ENCODE measurements at places on chromosomes 6 and 20.

DNA sequence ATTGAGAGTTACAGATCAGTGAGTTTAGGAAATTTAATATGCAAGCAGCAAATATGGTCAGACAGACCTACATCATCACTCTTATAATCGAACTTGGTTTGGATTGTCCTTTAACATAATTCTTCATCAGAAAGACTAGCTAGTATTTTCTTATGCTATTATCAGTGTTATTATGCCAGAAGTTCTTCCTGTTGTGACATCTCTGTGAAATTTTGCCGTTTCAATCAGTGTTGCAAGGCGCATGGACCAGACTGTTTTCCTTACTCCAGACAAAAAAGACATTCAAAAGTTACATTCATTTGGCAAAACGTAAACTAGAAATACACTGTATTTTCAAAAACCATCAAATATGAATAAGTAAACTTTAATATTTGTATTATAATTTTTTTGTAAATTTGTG is 5.7 kb upstream of the TENT5A start:
- no peaks in the 10 kb centered on the region for H3K27me3 ChIP-seq
- DNase-seq, result no peak
- H3K27ac ChIP-seq, result no peak overlapping the region
- no peaks in the 10 kb centered on the region for H3K4me1 ChIP-seq
- H3K4me3 ChIP-seq, result no peak overlapping the region

GRCh38 chr6:24497254-24497970 is 2.6 kb downstream of the ALDH5A1 start:
- no peaks in the 10 kb centered on the region for H3K27me3 ChIP-seq
- H3K36me3 ChIP-seq, result no peaks in the 10 kb centered on the region
- H3K4me1 ChIP-seq, result 0 out of 2 replicates have a peak, but pooled peaks cover 5% of the 10 kb centered on the region
- no peak for DNase-seq
- H3K27ac ChIP-seq, result no peak overlapping the region

DNA sequence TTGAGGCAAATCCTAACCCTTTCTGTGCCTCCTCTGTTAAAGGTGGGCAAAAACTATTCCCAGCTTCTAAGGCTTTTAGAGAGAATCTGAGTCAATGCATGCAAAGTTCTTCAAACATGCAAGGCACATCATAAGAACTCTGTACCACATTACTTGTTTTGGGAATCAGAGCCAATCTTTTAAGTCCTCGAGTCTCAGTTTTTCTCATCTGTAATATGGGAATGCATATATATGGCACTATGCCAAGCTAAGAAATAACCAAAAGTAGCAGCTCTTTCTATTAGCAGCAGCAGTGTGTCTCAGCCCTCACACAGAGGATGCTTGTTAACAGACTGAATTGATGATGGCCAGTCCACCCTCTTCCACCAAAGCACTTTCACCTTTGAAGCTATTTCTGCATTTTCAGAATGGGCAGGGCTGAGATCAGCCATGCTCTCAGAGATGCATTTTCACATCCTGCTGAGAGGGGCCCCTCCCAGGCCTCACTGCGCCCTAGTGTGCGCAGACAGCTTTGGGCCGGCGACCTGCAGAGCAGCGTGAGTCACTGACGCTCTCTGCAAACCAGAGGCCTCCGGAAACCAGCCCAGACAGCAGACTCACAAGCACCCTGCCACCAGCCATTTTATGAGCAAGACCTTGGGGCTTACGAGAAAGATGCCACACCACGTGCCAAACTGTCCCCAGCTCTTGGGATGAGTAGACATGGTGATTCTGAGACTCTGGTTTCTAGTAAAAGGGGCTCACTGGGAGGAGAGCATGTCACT is 138.0 kb downstream of the NFATC2 start:
- DNase-seq, result peak; percentile 74
- peaks cover 60% of the 10 kb centered on the region for H3K4me1 ChIP-seq
- H3K4me3 ChIP-seq, result no peak overlapping the region
- 0 out of 2 replicates have a peak, but pooled peaks cover 3% of the 10 kb centered on the region for H3K36me3 ChIP-seq

GRCh38 chr6:36504181-36504580 is 43.1 kb downstream of the STK38 start:
- no peak overlapping the region for H3K4me3 ChIP-seq
- H3K36me3 ChIP-seq, result no peaks in the 10 kb centered on the region
- no peaks in the 10 kb centered on the region for H3K27me3 ChIP-seq

DNA sequence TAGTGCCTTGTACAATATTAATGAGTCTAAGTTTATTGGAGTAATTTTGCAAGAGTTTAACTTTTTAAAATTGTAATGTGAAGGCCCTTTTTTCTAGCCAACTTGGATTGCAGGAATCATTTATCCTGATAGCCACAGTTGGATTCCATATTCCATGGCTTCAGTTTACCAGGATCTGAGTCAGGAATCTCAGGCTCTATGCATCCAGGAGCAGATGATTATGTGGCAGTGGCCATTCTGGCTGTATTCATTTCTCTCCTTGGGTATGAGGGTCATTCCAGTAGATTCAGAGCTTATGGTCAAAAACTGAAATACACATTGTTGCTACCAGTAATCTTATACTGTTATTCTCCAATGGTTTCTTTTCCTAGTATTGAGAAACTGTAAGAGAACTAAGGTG is 2.9 kb downstream of the AIG1 start:
- no peaks in the 10 kb centered on the region for H3K27me3 ChIP-seq
- no peak overlapping the region for H3K27ac ChIP-seq
- H3K4me1 ChIP-seq, result peaks cover 8% of the 10 kb centered on the region
- no peak overlapping the region for H3K4me3 ChIP-seq
- DNase-seq, result no peak

- DNase-seq, result no peak
- H3K36me3 ChIP-seq, result no peaks in the 10 kb centered on the region
- no peak overlapping the region for H3K4me3 ChIP-seq
- H3K27ac ChIP-seq, result no peak overlapping the region
- H3K27me3 ChIP-seq, result peaks cover 36% of the 10 kb centered on the region
- no peaks in the 10 kb centered on the region for H3K4me1 ChIP-seq
These were observed 1.7 kb downstream of the ULBP1 start for GRCh38 chr6:149965194-149966020.

DNA sequence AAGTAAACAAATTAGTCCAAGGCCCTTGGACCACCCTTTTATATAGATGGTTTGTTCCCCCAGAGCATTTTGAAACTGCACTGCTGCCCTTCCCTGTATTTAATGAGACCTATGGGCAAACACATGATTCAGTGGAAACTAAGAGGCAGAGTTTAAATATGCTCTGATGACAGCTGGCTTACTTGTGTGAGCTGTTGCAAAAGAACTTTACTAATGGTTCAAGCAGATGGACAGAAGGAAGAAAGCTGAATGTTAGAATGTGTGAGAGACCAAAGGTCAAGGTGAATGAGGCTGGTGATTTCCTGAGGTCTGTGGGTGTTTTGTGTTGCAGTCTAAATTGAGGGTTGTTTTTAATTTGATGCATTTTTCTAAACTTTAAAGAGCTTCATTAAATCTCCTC is 123.0 kb upstream of the CEP162 start:
- H3K4me3 ChIP-seq, result no peak overlapping the region
- H3K4me1 ChIP-seq, result no peaks in the 10 kb centered on the region
- no peak overlapping the region for H3K27ac ChIP-seq
- no peaks in the 10 kb centered on the region for H3K27me3 ChIP-seq
- no peak for DNase-seq

DNA sequence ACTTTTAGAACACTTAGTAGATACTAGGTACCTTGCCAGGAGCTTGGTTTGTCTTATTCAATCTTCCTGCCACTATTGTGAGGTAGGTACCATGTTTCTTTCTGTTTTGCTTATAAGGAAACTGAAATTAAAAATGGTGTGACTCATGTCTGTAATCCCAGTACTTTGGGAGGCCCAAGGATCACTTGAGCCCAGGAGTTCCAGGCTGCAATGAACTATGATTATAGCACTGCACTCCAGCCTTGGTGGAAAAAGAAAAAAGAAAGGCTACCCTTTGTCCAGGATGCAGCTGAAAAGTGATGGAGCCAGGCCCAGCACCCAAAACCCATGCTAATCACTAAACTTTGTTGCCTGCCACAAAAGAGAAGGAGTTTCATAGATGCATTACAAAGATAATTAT is 34.1 kb upstream of the LAMA4 start:
- no peak for DNase-seq
- H3K27ac ChIP-seq, result no peak overlapping the region
- no peak overlapping the region for H3K4me3 ChIP-seq

- H3K36me3 ChIP-seq, result no peaks in the 10 kb centered on the region
- peak overlapping the region; percentile 99 for H3K4me3 ChIP-seq
- peak; percentile 32 for DNase-seq
- peaks cover 7% of the 10 kb centered on the region for H3K4me1 ChIP-seq
- peak overlapping the region; percentile 97 for H3K27ac ChIP-seq
These were observed 1.4 kb upstream of the MARCKS start for GRCh38 chr6:113855500-113856374.

GRCh38 chr6:89482126-89482525 is 49.2 kb downstream of the ANKRD6 start:
- DNase-seq, result no peak
- no peaks in the 10 kb centered on the region for H3K36me3 ChIP-seq
- no peaks in the 10 kb centered on the region for H3K27me3 ChIP-seq
- no peak overlapping the region for H3K27ac ChIP-seq
- H3K4me3 ChIP-seq, result no peak overlapping the region

DNA sequence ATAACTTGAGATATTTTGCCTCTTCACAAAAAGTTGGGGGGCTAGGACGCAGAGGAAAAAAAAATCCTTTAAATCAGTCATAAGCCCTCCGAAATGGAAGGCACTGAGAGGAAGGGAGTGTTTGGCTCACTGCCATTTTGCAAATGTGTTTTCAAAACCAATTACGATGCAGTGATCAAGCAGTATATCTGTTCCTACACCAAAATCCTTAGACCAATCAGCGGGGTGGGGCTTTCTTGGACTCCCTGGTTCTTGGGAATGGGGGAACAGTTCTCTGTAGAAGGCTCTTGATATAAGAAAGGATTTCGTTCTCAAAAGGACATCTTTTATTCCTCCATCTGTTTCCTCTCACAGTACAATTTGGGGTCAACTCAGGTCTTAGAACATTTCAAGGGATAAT is 478.6 kb upstream of the JARID2 start:
- H3K27me3 ChIP-seq, result no peaks in the 10 kb centered on the region
- no peaks in the 10 kb centered on the region for H3K36me3 ChIP-seq
- DNase-seq, result no peak
- no peak overlapping the region for H3K4me3 ChIP-seq
- H3K27ac ChIP-seq, result no peak overlapping the region

- H3K27ac ChIP-seq, result no peak overlapping the region
- H3K36me3 ChIP-seq, result no peaks in the 10 kb centered on the region
- DNase-seq, result peak; percentile 23
- H3K4me3 ChIP-seq, result no peak overlapping the region
- H3K27me3 ChIP-seq, result no peaks in the 10 kb centered on the region
- H3K4me1 ChIP-seq, result no peaks in the 10 kb centered on the region
These were observed 437.6 kb downstream of the MAFB start for GRCh38 chr20:40251284-40251932.

GRCh38 chr6:54094293-54094692 is 16.9 kb upstream of the MLIP start:
- DNase-seq, result no peak
- H3K36me3 ChIP-seq, result no peaks in the 10 kb centered on the region
- no peaks in the 10 kb centered on the region for H3K4me1 ChIP-seq

- H3K36me3 ChIP-seq, result no peaks in the 10 kb centered on the region
- no peaks in the 10 kb centered on the region for H3K27me3 ChIP-seq
- DNase-seq, result no peak
- peaks cover 83% of the 10 kb centered on the region for H3K4me1 ChIP-seq
- no peak overlapping the region for H3K4me3 ChIP-seq
These were observed 7.0 kb upstream of the UBE2J1 start for GRCh38 chr6:89359561-89359960.

DNA sequence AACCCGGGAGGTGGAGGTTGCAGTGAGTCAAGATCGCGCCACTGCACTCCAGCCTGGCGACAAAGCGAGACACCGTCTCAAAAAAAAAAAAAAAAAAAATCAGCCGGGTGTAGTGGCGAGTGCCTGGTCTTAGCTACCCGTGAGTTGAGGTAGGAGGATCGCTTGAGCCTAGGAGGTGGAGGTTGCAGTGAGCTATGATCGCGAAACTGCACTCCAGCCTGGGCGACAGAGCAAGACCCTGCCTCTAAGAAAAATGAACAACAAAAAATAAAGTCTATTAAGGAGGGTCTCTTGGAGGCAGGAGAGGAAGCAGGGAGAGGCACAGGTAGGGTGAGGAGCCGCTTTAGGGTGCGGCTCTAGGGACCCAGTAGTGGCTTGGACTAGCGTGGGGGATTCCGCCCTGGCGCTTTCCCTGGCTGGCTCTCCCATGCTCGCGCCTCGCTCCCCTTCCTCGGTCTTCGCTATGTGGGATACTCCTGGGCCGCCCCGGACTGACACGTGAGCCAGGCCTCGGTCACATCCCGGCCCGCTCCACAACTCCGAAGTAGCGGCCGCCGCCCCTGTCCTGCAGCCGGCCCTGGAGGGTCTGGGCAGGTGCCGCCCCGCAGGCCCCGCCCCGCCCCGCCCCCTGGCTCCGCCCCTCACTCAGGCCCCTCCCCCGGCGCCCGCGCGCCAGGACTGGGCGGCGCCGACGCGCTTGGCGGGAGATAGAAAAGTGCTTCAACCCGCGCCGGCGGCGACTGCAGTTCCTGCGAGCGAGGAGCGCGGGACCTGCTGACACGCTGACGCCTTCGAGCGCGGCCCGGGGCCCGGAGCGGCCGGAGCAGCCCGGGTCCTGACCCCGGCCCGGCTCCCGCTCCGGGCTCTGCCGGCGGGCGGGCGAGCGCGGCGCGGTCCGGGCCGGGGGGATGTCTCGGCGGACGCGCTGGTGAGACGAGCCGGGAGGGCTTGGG is at the start of gene MYBL2:
Gene MYBL2 (plus strand): TSS at position 739 of the 953 bp plus-strand sequence. CDS start 170 bp downstream, at position 909.
- H3K27ac ChIP-seq, result peak within 1 kb of the TSS; percentile 5
- H3K27me3 ChIP-seq, result no peaks in the 10 kb centered on the region
- peak; percentile 78 for DNase-seq
- H3K36me3 ChIP-seq, result no peaks in the 10 kb centered on the region
- peak within 1 kb of the TSS; percentile 85 for H3K4me3 ChIP-seq
- H3K4me1 ChIP-seq, result peaks cover 2% of the 10 kb centered on the region

GRCh38 chr6:68975064-68975463 is 340.0 kb downstream of the ADGRB3 start:
- H3K27me3 ChIP-seq, result no peaks in the 10 kb centered on the region
- no peak for DNase-seq
- no peaks in the 10 kb centered on the region for H3K36me3 ChIP-seq

DNA sequence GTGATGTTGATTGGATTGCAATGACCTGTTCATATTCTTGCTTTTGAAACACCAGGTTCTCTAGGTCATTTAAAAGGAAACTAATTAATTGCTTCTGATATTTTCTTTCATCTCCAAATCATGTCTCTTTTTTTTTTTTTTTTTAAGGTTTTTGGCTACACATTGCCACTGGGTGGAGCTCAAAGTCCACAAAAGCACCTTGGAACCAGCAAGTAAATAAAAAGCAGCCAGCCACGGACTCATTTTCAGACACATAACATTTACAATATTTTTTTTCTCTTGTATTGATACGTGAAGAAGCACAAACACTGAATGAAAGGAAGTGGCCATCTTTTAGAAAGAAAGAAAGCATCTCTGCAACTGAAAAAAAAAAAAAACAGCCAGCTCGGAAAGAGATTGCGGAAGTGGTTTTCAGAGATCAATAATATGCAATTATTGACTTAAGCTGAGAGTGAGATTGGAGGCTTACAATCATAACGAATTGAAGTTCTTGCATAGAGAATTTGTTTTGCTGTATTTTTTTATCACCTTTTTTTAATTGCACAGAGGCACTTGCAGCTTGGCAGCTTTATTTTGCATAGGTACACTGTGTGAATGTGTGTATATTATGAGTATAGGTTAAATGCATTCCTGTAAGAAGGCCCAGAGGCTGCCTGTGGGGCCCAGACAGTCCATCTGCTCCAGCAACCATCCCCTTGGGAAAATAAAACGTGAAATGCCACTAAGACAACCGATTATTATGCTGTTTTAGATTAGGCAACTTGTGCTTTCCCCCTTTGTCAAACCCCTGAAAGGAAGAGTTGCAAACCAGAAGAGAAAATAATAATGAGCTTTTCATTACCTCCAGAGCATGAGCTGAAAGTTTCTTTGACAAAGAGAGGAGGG is 28.2 kb downstream of the CGA start:
- no peaks in the 10 kb centered on the region for H3K27me3 ChIP-seq
- no peak overlapping the region for H3K4me3 ChIP-seq
- DNase-seq, result peak; percentile 71
- peaks cover 14% of the 10 kb centered on the region for H3K4me1 ChIP-seq
- no peak overlapping the region for H3K27ac ChIP-seq

Measured in MM.1S (cell line).